T-cell (primary cell): ENCODE measurements at places on chromosomes 16 and 17.

DNA sequence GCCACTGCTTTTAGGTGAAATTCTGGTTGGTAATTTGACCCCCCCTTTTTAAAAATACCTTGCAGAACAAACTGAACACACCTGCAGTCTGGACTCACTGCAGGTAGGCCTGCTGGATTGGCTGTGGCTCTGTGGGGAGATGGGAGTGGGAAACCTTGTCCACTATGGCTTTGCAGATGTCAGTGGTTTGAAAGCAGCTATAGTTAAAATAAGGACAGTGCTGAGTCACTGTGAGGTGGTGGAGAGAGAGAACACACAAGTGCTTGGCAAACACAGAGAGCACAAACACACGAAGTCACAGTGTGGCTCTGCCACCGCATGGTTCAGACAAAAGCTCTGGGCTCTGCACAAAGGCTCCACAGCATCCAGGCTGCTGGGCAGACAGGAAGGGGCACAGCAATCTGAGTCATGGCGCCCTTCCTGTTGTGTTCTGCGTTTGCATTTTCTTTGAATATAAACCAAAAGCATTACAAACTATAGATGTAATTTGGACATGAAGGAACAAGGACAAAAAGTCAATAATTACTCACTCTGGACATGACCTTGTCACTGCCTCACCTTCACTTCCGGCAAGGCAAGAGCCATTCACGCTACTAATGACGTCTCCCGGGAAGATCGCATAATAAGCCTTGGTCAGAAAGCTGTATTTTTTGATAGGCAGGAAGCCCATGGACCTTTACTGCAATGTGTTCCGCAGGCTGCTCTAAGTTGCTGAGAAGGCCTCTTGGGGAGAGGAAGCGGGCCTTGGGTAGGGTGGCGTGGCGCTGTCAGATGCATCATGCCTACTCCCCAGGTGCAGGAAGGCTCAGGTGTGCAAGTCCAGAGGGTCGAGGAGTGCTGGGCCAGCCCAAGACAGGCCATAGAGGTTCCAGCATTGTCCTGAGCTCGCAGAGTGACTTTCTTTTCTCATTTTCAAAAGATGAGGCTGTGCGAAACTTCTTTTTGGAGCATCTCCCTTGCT, 60.1 kb upstream of the MED9 start:
- DNase-seq = peak; percentile 61
- H3K27ac ChIP-seq = no peak overlapping the region
- no peaks in the 10 kb centered on the region for H3K36me3 ChIP-seq
- H3K4me1 ChIP-seq = peaks cover 13% of the 10 kb centered on the region
- no peak overlapping the region for H3K4me3 ChIP-seq
- H3K27me3 ChIP-seq = peaks cover 5% of the 10 kb centered on the region

- H3K27me3 ChIP-seq = no peaks in the 10 kb centered on the region
- peaks cover 10% of the 10 kb centered on the region for H3K4me1 ChIP-seq
- no peak overlapping the region for H3K4me3 ChIP-seq
- DNase-seq = no peak
These were observed 5.1 kb downstream of the MMD start for GRCh38 chr17:55416470-55417052.

GRCh38 chr17:9472094-9472493, 103.5 kb downstream of the STX8 start:
- no peaks in the 10 kb centered on the region for H3K36me3 ChIP-seq
- H3K27ac ChIP-seq = peak overlapping the region; percentile 66
- no peaks in the 10 kb centered on the region for H3K27me3 ChIP-seq

GRCh38 chr17:4908711-4909496, 6.0 kb upstream of the CHRNE start:
- H3K27me3 ChIP-seq = no peaks in the 10 kb centered on the region
- peaks cover 23% of the 10 kb centered on the region for H3K4me1 ChIP-seq
- peak overlapping the region; percentile 3 for H3K27ac ChIP-seq
- H3K4me3 ChIP-seq = no peak overlapping the region

DNA sequence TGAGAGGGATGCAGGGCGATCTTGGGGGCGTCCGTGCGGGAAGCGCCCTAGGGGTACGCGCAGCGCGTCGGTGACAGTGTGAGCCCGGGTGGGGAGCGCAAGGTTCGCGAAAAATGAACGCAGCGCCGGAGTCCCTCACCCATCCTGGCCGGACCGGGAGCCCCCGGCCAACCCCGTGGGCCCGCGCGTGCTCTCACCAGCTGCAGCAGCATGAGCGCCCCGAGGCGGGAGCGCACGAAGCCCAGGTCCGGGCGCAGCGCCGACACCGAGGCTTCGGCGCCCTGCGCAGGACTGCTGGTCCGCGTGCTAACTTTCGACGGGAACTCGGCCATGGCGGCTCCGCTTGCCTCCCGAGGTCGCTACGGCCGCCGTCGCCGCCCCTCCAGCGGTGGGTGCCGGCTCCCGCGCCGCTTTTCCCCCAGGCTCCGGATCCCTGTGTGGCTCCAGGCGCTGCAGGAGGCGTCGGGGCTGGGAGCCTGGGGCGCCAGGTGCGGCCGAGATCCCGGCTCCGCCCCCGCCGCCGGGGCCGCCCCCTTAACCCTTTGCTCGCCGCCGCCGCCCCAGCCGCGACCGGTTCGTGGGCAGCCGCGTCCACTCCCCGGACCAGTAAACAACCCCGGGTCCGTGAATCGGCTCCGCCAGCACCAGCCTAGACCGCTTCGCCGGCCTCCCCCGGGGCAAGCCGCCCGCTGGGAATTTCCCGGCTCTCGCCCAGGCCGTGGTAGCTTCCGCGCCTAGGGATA, at the start of gene PLLP:
Gene PLLP (minus strand): TSS at position 464 of the 743 bp plus-strand sequence. CDS start 132 bp downstream, at position 332.
- H3K27me3 ChIP-seq = no peaks in the 10 kb centered on the region
- H3K36me3 ChIP-seq = no peaks in the 10 kb centered on the region
- peaks cover 5% of the 10 kb centered on the region for H3K4me1 ChIP-seq
- peak within 1 kb of the TSS; percentile 67 for H3K4me3 ChIP-seq
- peak; percentile 44 for DNase-seq

GRCh38 chr16:66275775-66276428, 90.6 kb upstream of the CDH5 start:
- H3K4me3 ChIP-seq = no peak overlapping the region
- peaks cover 45% of the 10 kb centered on the region for H3K27me3 ChIP-seq
- H3K36me3 ChIP-seq = no peaks in the 10 kb centered on the region
- H3K4me1 ChIP-seq = no peaks in the 10 kb centered on the region

GRCh38 chr16:73228649-73229048, 180.7 kb upstream of the ZFHX3 start:
- H3K36me3 ChIP-seq = no peaks in the 10 kb centered on the region
- no peak for DNase-seq
- no peak overlapping the region for H3K27ac ChIP-seq
- no peaks in the 10 kb centered on the region for H3K27me3 ChIP-seq
- H3K4me3 ChIP-seq = no peak overlapping the region
- H3K4me1 ChIP-seq = no peaks in the 10 kb centered on the region

DNA sequence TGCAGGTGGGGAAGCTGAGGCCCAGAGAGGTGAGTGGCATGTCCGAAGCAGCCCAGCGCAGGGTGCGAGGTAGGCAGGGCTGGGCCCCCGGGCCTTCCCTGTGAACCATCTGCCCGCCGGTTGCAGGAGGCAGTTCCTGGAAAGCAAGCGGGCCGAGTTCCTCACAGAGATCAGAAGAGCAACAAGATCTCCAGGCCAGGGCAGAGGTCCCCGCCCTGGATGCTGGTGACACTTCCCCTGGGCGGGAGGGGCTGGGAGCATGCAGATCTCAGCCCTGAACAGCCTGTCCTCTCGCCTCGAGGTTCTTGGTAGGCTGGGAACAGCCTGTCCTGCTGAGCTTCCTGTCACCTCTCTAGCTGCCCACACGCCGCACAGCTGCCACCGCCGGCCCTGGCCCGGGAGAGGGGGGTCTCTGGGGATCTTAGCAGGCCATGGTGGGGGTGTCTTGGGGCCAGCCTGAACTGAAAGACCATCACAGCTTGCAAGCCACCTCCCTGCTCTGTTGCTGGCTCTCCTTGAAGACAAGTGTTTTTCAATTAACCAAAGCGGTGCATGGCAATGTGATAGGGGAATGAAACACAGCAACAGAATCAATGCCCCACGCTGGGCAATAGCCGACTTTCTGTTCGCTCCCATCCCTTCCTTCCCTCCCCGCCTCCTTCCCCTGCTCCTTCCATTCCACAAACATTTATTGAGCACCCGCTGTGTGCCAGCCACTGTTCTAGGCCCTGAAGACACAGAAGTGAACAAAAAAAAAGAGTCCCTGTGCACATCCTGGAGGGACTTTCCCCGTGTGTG, 31.7 kb downstream of the SOCS1 start:
- no peaks in the 10 kb centered on the region for H3K36me3 ChIP-seq
- H3K27me3 ChIP-seq = no peaks in the 10 kb centered on the region
- peaks cover 43% of the 10 kb centered on the region for H3K4me1 ChIP-seq
- peak overlapping the region; percentile 89 for H3K27ac ChIP-seq

DNA sequence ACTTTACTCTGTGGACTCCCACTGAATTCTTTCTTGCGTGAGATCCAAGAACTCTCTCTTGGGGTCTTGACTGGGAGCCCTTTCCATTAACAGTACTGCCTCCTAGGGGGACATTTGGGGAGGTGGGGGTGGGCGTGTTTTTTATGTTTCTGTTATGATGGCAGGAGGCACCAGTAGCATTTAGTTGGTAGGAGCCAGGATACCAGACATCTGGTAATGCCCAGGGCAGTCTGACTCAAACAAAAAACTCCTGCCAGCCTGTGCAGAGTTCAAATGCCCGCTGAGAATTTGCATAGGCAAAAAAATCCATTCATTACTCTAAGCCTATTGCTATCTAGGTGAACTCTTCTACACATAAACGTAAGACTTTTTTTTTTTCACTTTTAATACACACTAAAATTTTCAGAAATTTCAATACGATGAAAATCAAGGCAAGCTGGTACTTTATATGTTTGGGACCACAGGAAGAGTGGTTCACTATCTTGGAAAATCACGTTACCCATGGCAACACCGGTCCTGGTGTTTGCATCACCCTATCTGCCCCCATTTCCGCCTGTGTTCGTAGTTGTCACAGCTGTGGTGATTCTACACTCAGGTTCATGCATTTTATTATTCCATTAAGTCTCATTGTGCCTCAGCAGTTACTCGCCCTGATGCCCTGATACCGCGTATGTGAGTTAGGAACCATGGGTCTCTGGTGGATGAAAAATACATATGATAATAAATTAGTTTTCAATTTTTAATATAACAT, 121.1 kb upstream of the XYLT1 start:
- H3K4me1 ChIP-seq = no peaks in the 10 kb centered on the region
- H3K27ac ChIP-seq = peak overlapping the region; percentile 80
- H3K4me3 ChIP-seq = no peak overlapping the region
- DNase-seq = no peak
- no peaks in the 10 kb centered on the region for H3K36me3 ChIP-seq

DNA sequence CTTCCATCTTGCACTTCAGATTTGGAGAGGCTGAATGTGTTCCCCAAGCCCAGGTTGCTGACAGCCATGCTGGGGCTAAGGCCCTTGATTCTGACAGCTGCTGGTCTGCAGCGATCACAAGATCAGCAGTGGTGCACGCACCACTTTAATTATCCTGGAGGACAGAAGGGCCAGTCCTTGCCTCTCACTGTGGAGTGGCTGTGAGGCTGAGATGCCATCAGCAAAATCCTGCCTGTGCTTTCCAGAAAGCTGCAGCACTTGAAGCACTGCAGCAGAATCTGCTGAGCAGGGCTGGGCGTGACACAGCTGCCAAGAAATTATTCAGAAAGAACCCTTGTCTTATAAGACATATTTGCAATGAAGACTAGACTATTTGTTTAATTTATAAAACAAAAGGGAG, 37.1 kb downstream of the NUP93 start:
- H3K27me3 ChIP-seq = no peaks in the 10 kb centered on the region
- H3K27ac ChIP-seq = no peak overlapping the region
- no peaks in the 10 kb centered on the region for H3K4me1 ChIP-seq
- DNase-seq = no peak

GRCh38 chr17:77844681-77845080, 113.8 kb upstream of the TNRC6C start:
- no peak for DNase-seq
- H3K27ac ChIP-seq = peak overlapping the region; percentile 72
- H3K36me3 ChIP-seq = no peaks in the 10 kb centered on the region
- H3K4me1 ChIP-seq = peaks cover 18% of the 10 kb centered on the region
- H3K27me3 ChIP-seq = no peaks in the 10 kb centered on the region
- no peak overlapping the region for H3K4me3 ChIP-seq

- peak overlapping the region; percentile 93 for H3K4me3 ChIP-seq
- H3K36me3 ChIP-seq = no peaks in the 10 kb centered on the region
- H3K27me3 ChIP-seq = no peaks in the 10 kb centered on the region
- H3K27ac ChIP-seq = peak overlapping the region; percentile 60
These were observed 681 bp downstream of the XPO6 start for GRCh38 chr16:28210979-28211588.

GRCh38 chr16:27253526-27253930, 15.0 kb downstream of the NSMCE1 start:
- H3K27me3 ChIP-seq = no peaks in the 10 kb centered on the region
- no peak overlapping the region for H3K27ac ChIP-seq

- H3K4me1 ChIP-seq = no peaks in the 10 kb centered on the region
- H3K27ac ChIP-seq = no peak overlapping the region
- no peak for DNase-seq
- H3K4me3 ChIP-seq = no peak overlapping the region
- H3K36me3 ChIP-seq = no peaks in the 10 kb centered on the region
These were observed 45.2 kb downstream of the HAPSTR1 start for GRCh38 chr16:9136596-9136995.
